Placental pericyte (primary cell): ENCODE measurements at places on chromosomes 3 and 15. TPM values are rescaled to one million over a fixed set of nuclear protein-coding genes. Genes with fewer than 3 reads are reported as not detected.

TAGLN3 gene
- total RNA-seq: 0.14 TPM in 1 of 2 replicates, not detected in the other

FBXO40 gene
- not detected in 2 replicates for total RNA-seq

RETNLB gene
- total RNA-seq: not detected in 2 replicates

SCG5 gene
- 6.6 and 16.5 TPM in 2 replicates for total RNA-seq

NECTIN3 gene
- 54.5 and 163 TPM in 2 replicates for total RNA-seq

WNT5A gene
- 128 and 1,124 TPM in 2 replicates for total RNA-seq
